ENCODE measurements at places on chromosomes 3 and 15.

DNA sequence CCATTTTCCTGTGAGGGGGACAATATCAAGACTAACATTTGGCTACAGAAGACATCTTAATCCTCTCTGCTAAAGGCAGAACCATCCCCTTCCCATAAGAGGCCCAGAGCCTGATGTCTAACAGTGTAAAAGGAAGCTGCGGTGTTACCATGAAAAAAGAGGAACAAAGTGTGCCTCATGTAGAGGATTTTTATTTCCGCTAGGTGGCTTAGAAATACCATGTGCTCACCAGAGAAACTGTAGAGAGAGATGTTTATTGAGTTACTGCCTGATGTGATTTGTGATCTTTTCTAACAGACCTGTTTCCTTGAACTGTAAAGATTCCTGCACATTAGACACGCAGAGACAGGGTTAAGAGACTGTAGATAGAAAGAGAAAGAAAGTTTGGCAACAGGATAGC is 22.0 kb downstream of the OR5H15 start:
- peak; percentile 38 for DNase-seq

DNA sequence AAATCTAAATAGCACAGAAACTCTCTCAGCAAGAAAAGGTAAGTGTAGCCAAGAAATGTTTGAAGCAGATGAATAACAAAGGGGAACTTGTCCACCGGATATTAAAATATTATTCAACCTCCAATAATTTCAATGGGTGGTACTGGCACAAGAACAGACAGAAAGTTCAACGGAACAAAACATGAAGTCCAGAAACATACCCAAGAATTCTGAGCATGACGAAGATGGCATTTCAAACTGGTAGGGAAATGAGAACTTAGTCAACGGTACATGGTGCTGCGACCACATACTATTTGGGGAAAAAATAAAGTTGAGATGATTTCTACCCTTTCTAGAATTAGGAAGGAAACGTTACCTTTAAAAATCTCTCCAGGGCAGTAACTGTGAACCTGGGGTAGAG is 5.5 kb downstream of the CHSY1 start:
- no peak for DNase-seq

DNA sequence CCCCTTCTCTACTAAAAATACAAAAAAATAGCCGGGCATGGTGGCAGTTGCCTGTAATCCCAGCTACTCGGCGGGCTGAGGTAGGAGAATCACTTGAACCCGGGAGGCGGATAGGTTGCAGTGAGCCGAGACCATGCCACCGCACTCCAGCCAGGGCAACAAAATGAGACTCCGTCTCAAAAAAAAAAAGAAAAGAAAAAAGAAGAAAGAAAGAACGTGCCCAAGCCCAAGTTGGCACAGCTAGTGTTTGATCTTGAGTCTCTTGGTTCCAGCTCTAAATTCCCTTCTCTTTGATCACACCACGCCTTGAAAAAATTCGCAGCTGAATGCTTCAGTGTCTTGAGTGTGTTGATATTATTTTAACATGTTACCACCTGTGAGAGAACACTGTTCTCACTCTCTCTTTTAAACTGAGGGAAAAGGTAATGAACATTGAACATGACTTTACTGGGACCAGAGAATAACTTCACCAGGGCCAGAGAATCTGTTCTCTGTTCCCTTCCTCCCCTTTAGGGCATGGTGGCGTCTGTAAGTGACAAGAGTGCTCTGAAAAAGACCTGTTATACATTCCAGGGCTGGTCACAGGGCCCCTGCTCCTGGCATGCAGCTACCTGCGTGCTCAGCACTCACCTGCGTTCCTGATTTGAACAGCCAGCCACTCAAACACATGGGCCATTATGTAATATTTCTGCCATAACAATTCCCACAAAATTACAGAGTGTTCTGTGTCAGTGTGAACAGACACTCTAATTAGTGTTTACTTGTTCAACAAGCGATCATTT is 19.0 kb downstream of the SLCO3A1 start:
- no peak for DNase-seq

DNA sequence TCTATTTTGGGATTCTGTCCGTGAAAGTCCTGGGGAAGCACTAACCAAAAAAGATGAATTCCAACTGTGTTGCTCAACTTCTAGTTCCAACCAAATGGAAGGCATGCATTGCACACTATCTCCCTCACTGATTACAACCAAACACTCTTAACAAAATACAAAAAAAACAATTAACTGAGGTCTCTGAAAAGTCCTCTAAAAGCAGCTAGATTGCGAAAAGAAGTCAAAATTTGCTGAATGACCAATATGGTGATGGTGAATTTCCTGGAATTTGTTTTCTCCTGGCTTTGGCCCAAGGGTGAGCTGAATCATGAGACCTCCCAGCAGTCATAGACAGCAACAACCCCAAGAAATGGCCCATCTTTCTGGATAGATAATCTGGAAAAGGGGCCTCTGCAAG is 28.3 kb downstream of the CYP19A1 start:
- no peak for DNase-seq

DNA sequence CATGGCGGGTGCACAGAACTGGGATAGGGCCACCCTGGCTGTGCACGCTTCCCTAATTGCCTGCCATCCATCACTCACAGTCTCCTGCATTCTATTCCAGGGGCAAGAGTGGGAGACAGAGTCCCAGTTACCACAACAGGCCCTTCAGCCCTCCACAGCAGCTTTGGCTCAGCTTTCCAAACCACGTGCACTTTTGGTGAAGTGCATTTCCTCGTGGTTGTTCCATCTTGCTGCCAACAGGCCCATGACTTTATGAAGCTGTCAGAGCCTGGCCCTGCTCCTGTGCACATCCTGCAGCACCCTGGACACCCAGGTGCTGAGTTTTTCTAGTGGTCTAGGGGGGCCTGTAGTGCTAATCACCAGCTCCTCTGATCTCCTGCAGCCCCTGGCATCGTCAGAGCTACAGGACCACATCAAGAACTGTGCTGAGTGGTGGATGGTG is 110.2 kb downstream of the ADCY5 start:
- no peak for DNase-seq

DNA sequence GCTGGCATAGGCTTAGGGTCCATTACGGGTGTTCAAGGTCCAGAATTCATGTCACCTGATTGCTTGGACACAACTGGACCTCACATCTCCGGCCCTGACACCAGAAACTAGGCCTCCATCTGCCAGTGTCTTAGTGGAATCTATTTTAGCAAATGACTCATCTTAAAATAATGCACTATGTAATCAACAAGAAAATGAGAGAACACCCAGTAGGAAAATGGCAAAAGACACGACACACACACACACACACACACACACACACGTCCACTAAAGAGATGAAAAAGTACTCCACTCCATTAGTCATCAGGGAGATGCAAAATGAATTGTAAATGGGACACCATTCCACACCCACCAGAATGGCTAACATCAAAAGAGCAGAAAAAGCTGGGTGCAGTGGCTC is 11.2 kb downstream of the APBA2 start:
- DNase-seq = no peak

DNA sequence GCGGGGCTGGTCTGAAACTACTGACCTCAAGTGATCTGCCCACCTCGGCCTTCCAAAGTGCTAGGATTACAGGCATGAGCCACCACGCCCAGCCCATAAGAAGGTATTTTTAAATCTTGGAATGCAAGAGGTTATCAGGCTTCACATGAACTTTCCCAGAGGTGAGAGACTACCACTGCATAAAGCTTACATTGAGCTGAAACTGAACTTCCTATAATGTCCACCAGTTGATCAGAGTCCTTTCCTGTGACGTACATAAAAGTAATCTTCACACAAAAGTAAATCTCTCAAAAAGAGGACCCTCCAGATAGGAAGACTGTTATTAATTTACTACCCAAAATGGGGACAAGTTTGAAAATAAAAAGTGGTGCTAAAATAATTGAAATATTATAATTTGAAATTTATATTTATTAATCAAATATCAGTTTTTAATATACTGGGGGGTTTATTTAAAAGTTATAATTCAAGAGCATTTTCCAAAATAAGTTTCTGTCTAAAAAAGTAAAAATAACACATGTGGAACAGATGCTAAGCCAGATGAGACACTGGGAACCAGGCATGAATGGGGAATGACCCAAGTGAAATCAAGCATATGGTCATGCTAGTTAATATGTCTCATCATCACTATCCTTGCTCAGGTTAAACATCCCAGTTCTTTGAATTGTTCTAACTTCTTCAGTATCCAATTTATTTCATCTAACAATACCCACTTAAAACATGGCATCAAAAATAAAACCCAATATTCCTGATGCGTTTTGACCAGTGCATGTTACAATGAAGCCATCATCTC is 269.9 kb upstream of the UBE2E2 start:
- DNase-seq = no peak

GRCh38 chr3:141452045-141452444 is 34.8 kb upstream of the RASA2 start:
- DNase-seq = no peak

GRCh38 chr15:43702701-43703424 is 9.2 kb downstream of the CKMT1A start:
- no peak for DNase-seq

DNA sequence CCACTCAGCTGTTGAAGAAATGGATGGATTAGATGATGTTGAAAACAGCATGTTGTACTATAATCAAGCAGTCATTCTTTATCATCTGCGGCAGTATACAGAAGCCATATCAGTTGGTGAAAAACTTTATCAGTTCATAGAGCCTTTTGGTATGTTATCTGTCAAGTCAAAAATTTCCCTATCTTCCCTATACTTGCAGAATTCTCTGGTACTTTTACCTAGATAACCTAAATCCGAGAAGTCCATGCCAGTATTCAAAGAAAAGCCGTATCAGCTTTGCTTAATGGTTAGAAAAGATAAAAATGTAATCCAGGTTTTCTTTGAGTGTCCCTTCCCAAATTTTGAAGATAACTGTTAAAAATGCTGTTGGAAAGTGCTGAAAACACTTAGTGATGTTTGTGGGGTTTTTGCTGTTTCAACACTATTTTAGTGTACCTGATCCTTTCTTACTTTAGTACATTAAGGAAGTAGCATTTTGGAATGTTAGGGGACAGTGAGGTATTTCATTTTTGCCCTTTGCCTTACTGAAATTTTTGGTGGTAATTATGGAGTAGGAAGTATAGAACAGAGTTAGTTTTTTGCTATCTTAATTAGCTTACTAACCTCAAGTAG is 23.8 kb downstream of the CNOT10 start:
- DNase-seq = no peak

DNA sequence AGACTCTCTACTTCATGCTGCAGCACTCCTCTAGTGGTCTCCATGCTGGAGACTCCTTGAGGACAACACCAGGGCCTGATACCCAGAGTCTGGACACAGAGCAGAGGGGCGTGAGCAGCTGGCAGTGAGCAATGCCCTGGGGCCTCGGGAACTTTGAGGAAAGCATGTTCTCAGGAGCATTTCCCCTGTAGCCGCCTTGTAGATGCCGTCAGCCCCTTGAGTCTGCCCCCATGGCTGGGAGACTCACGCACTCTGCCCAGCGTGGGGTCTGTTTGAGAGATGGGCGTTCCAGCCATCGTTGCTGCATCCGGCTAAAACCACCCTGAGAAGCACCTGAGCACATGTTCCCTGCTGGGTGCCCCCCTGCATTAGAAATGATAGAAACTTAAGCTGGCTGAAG is 56.8 kb downstream of the PLXNA1 start:
- no peak for DNase-seq

GRCh38 chr15:83099290-83099689 is 8.2 kb upstream of the TM6SF1 start:
- DNase-seq = no peak

GRCh38 chr15:88072598-88073390 is 183.7 kb downstream of the NTRK3 start:
- peak; percentile 74 for DNase-seq

DNA sequence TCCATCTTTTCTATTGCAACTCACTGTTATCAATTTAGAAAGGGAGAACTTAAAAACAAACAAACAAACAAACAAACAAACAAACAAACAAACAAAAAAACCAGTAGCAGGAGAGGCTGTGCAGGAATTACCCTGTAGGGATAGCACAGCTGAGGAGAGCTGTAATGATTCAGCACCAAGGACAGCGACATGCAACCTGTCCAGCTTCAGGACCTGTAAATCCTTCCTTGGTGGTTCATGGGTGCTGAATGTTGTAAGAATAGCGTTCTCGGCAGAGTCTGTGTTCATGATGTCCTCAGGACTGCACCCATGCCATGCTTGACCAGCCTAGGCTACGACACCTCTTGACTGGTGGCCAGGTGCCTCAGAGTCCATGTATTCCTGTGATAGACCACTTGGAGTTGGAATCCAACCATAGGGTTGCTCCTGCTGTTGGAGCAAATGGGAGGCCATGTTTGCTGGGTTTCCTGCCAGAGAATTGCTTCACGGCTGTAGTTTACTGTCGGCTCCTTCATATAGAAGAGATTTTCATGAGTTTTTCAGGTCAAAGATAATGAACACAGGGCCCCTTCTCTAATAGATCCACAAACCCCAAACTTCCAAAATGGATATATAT is 65.9 kb downstream of the CACNA2D3 start:
- DNase-seq = peak; percentile 56

All from iPS DF 19.7 (cell line).